ENCODE measurements at places on chromosomes 12 and 14. TPM values are rescaled to one million over a fixed set of nuclear protein-coding genes. Genes with fewer than 3 reads are reported as not detected.

Gene PAX9
- total RNA-seq, result not detected

Gene OLR1
- not detected for total RNA-seq

Gene LIN7A
- 14.1 TPM for total RNA-seq

Gene TRHDE
- total RNA-seq, result not detected

Gene SMCO2
- total RNA-seq, result not detected

Gene COCH
- 0.20 TPM for total RNA-seq

Data from cardiac ventricle fibroblast (primary cell).